IPS DF 19.7 (cell line): ENCODE measurements at places on chromosomes 12 and 14.

DNA sequence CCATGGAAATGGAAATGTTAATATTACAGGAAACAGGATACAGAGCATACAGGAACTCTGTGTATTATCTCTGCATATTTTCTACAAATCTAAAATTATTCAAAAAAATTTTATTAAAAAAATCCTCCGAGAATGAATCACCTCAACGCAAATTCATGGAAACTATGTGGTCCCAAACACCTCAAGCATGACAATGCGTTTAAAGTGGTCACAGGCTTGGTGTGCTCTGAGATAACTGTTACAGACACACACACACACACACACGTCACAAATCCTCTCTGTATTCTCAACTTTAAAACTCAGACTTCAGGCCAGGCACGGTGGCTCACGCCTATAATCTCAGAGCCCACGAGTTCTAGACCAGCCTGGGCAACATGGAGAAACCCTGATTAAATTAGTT is 45.3 kb upstream of the MTERF2 start:
- DNase-seq: no peak

GRCh38 chr12:124445121-124445718 is 122.2 kb downstream of the NCOR2 start:
- no peak for DNase-seq

- DNase-seq: no peak
Measured at GRCh38 chr14:96905825-96906224, 108.6 kb downstream of the VRK1 start.

- DNase-seq: no peak
Measured at GRCh38 chr12:2633825-2634200, 161.0 kb upstream of the FKBP4 start.
